ENCODE measurements at places on chromosomes 5 and 9.

DNA sequence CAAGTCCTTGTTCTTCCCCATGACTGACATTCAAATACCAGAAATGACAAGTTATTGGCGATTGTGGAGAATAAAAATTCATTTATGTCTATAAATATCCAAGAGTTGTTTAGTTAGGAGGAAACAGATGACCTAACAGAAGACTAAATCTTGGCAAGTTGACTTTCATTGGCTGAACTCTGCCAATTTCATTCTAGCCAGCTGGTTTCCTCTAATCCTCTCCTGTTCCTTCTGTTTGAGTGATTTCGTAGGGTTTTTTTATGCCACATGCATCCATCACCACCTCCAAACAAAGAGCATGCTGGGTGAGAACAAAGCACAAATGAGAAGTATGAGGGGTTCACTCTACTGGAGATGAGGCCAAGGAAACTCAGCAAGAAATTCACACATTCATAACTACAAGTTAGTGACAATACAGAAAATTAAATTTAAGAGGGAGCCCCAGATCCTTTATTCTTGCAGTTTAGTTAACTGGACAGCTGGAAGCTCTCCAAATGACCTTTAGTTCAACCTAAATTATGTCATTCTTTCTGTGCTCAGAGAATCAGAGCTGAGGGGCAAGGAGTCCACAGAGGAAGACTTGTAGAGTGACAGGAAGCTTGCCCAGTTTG lies 932.0 kb downstream of the TLE4 start:
- DNase-seq = no peak

DNA sequence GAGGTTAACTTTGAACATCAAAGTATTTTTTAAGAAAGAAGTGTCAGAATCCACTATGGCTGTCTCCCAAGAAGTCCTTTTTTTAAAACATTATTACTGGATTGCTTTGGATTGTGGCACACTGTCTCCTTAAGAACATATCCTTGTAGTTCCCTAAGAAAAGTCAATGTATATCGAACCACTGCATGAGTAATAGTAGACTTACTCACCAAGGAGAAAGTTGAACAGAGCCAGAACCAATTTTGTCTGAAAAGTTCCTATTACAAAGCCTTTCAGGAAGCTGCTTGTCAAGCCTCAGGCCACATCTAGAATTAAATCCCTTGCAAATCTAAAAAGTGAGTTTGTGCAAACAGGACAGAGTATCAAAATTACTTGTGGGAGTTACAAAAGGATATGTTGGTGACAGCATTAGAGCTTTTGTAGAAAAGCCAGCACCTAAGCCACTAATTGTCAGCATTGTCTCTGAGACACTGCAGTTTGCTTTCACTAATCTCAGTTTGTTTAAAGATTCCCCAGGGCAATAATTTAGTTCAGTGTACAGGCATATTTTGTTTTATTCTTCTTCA lies 195.4 kb downstream of the MPDZ start:
- peak; percentile 85 for DNase-seq

- DNase-seq = peak; percentile 49
Measured at GRCh38 chr5:97044052-97044451, 98.4 kb downstream of the LIX1 start.

GRCh38 chr5:130295235-130295634 lies 391.0 kb downstream of the CHSY3 start:
- DNase-seq = no peak

DNA sequence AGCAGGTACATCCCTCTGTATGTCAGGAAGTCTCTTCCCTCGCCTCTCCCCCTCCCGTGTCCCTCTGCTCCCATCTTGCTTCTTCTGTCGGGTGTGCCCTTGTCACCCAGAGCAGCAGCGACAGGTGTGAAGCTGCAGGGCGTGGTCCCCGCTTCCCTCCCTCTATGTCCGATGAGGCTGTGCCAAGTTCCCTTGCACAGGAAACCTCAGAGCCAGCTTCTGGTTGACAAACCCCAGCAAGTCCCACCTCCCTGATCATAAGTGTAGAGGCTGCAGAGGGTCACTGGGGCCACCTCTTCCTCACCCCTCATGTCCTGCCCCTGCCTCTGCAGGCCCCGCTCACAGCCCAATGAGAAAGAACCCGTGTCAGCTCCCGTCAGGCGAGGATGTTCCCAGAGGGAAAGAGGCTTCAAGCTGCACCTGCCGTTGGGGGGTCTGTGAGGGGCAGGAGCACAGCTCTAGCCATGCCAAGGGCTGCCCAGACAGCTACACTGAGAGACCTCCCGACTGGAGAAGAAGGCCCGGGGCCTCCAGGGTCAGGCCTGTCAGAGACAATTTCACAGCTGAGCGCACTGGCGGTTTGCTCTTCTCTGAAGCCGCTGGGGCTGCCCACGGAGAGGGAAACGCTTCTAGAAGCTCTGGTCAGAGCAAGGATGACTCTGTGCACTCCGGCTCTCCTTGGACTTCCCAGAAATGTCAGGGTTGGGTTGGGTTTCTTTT lies 73.3 kb downstream of the AK8 start:
- no peak for DNase-seq

- DNase-seq = peak; percentile 43
Measured at GRCh38 chr5:172437445-172438318, 16.6 kb downstream of the SH3PXD2B start.

DNA sequence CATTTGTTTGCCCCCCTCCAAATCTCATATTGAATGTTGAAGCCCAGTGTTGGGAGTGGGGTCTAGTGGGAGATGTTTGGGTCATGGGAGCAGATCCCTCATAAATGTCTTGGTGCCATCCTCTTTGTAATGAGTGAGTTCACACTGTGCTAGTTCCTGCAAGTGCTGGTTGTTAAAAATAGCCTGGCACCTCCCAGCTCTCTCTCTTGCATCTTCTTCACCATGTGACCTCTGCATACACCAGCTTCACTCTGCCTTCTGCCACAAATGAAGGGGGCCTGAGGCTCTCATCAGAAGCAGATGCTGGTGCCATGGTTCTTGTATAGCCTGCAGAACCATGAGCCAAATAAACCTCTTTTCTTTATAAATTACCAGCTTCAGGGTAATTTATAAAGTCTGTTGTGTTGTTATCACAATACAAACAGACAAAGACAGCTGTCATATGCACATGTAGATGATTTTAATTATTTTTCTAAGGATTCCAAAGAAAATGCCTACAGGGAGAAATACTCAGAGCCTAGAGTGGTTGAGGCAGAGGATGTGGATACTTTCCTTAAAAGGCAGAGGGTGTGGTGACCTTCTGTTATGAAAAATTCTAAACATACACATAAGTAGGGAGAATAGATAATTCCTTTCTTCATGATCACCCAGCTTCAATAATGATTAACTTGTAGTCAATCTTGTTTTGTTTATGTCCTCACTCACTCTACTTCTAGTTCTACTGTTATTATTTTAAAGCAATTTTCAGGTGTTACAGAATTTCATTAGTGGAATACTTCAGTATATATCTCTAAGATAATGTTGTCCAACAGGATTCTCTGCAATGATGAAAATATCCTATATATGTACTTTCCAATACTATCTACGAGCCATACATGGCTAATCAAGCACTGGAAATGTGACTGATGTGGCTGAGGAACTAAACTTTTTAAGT lies 75.1 kb upstream of the RANBP6 start:
- DNase-seq = no peak

DNA sequence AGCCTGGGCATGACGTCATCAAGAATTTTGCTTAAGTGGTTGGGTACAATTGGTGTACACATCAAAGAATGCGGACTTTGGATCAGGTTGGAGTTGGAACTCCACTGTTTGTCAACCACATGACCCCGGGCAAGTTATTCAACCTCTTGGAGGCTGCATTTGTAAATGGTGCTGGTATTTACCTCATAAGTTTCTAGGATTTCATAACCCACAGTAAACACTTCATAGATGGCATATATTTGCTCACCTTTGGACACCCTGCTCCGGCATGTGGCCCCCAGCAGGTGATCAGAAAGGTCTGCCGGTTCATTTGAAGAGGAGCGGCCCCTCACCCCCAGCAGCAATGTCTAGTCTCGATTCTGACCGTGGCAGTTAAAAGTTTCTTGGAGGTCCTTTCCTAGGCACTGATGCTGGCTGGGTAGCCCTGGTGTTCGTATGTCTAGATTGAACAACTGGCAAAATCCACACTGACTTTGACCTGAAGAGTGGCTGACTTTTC lies 60.6 kb downstream of the IL6ST start:
- peak; percentile 31 for DNase-seq

All from PC-3 (cell line).